Karpas-422 (cell line): ENCODE measurements at places on chromosomes 5 and 9.

GRCh38 chr9:33042473-33042872 is 17.4 kb downstream of the DNAJA1 start:
- H3K4me1 ChIP-seq, result peaks cover 21% of the 10 kb centered on the region
- no peak overlapping the region for H3K27ac ChIP-seq
- no peak for DNase-seq
- peaks cover 16% of the 10 kb centered on the region; the same call in 1 of the 2 replicates for H3K36me3 ChIP-seq

DNA sequence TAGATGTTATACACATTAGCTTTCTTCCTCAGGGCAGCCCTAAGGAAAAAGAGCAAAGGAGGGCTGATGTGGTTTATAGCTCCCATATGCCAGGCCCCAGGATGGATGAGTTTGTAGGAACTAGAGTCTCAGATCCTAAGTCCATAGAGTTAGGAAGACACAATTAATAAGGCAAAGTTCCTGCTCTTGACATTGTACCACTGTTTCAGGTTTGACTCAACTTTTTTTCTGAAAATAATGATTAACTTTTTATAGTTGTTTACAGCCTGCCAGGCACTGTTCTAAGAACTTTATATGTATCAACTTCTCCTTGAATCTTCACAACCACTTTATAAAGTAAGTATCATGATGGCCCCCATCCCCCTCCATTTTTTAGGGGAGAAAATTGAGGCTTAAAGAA is 339.5 kb downstream of the PDE4D start:
- H3K27ac ChIP-seq, result no peak overlapping the region
- no peak for DNase-seq
- no peak overlapping the region for H3K4me3 ChIP-seq
- H3K36me3 ChIP-seq, result no peaks in the 10 kb centered on the region
- H3K27me3 ChIP-seq, result no peaks in the 10 kb centered on the region
- no peaks in the 10 kb centered on the region for H3K4me1 ChIP-seq

DNA sequence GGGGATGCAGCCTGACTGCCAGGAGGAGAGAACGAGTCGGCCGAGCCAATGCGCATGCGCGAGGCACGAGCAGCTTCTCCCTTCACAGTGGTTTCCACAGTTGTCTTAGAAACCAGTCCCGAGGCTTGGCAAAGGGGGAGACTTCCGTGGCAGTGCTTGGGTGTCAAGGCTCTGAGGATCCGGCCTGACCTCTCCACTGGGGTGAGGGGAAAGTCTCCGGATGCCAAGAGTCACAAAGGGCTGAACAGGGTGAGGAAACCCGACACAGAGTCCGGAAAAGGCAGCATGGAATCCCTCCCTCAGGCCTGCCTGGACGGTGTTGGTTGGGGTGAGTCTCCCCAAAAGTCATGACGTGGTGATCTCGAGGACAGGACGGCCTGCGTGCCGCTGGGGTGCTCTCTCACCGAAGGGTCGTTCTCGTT is 475.5 kb downstream of the SPATA31A7 start:
- H3K36me3 ChIP-seq, result no peaks in the 10 kb centered on the region
- H3K27ac ChIP-seq, result no peak overlapping the region
- H3K4me1 ChIP-seq, result no peaks in the 10 kb centered on the region
- H3K27me3 ChIP-seq, result no peaks in the 10 kb centered on the region
- DNase-seq, result no peak
- H3K4me3 ChIP-seq, result no peak overlapping the region

GRCh38 chr9:19782005-19782404 is 6.8 kb downstream of the SLC24A2 start:
- no peaks in the 10 kb centered on the region for H3K27me3 ChIP-seq
- H3K4me3 ChIP-seq, result no peak overlapping the region
- no peaks in the 10 kb centered on the region for H3K36me3 ChIP-seq
- no peak overlapping the region for H3K27ac ChIP-seq

- peaks cover 31% of the 10 kb centered on the region for H3K36me3 ChIP-seq
- no peak overlapping the region for H3K27ac ChIP-seq
- DNase-seq, result no peak
- H3K27me3 ChIP-seq, result no peaks in the 10 kb centered on the region
- 0 out of 2 replicates have a peak, but pooled peaks cover 4% of the 10 kb centered on the region for H3K4me1 ChIP-seq
- no peak overlapping the region for H3K4me3 ChIP-seq
Observed at GRCh38 chr5:55363856-55364255, 56.1 kb downstream of the MTREX start.

GRCh38 chr5:44225231-44226160 is 163.7 kb downstream of the FGF10 start:
- no peaks in the 10 kb centered on the region for H3K27me3 ChIP-seq
- no peak overlapping the region for H3K4me3 ChIP-seq
- H3K36me3 ChIP-seq, result no peaks in the 10 kb centered on the region
- H3K4me1 ChIP-seq, result no peaks in the 10 kb centered on the region

- H3K27ac ChIP-seq, result no peak overlapping the region
- H3K4me3 ChIP-seq, result no peak overlapping the region
- no peaks in the 10 kb centered on the region for H3K27me3 ChIP-seq
- no peaks in the 10 kb centered on the region for H3K36me3 ChIP-seq
- no peak for DNase-seq
- no peaks in the 10 kb centered on the region for H3K4me1 ChIP-seq
Observed at GRCh38 chr5:128974567-128974966, 9.3 kb downstream of the SLC27A6 start.

GRCh38 chr5:15834596-15835245 is 334.7 kb downstream of the FBXL7 start:
- H3K4me3 ChIP-seq, result no peak overlapping the region
- H3K27me3 ChIP-seq, result no peaks in the 10 kb centered on the region
- no peaks in the 10 kb centered on the region; the same call in 1 of the 2 replicates for H3K36me3 ChIP-seq
- H3K4me1 ChIP-seq, result no peaks in the 10 kb centered on the region
- H3K27ac ChIP-seq, result no peak overlapping the region

GRCh38 chr5:35819668-35820067 is 37.0 kb upstream of the IL7R start:
- no peak overlapping the region for H3K27ac ChIP-seq
- no peaks in the 10 kb centered on the region for H3K4me1 ChIP-seq
- H3K36me3 ChIP-seq, result no peaks in the 10 kb centered on the region
- DNase-seq, result no peak
- no peak overlapping the region for H3K4me3 ChIP-seq

DNA sequence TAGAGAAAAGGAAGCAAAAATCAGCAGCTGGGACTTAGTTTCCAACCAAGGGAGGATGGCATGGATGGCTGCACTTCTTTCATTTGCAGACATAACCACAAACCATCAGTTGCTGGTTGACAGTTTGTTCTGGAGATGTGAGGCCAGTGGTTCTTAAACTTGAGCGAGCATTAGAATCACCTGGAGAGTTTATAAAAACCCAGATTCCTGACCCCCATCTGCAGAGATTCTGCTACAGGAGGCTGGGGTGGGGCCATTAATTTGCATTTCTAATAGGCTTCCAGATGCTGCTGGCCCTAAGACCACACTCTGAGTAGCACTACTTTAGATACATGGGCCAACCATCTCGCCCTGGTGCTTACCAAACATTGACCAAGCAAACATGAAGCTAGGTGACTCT is 60.8 kb downstream of the MARCHF3 start:
- no peak overlapping the region for H3K4me3 ChIP-seq
- no peaks in the 10 kb centered on the region; the same call in 1 of the 2 replicates for H3K4me1 ChIP-seq
- no peak for DNase-seq
- H3K27me3 ChIP-seq, result no peaks in the 10 kb centered on the region

DNA sequence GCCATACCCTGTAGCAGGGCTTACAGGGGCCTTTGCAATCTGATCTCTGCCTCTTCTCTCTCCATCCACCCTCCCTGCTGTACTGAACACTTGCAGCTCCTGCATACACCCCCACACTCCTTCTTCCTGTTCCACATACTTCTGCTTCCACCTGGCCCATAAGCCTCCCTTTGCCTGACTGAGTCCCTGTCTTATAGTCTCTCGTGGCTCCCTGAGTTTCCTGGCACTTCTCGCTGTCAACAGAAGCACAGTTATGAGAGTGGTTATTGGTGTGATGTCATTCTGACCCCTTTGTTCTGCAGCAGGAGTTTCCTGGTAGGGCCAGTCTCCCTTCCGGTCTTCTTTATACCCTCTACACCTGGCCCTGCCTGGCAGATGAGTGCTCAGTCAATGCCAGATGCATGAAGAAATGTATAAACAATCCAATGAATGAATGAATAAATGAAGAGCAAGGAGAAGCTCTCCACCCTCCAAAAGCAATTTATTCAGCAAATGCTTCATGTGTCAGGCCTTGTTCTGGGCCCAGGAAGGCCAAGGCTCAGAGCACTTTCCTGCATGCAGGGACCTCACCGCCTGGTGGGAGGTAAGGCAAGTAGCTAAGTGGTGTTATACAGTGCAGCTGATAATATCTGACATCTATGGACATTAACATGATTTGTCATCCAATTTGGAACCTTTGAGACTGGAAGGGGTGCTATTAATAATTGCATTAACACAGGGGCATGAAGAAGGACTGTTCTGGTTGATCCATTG is 20.5 kb upstream of the CSF1R start:
- no peak overlapping the region for H3K27ac ChIP-seq
- no peaks in the 10 kb centered on the region for H3K4me1 ChIP-seq

- no peak overlapping the region for H3K4me3 ChIP-seq
- no peaks in the 10 kb centered on the region for H3K4me1 ChIP-seq
- no peak for DNase-seq
- H3K36me3 ChIP-seq, result no peaks in the 10 kb centered on the region
- no peaks in the 10 kb centered on the region for H3K27me3 ChIP-seq
- no peak overlapping the region for H3K27ac ChIP-seq
Observed at GRCh38 chr5:115940080-115940810, 22.0 kb upstream of the LVRN start.

- H3K4me3 ChIP-seq, result peak overlapping the region; percentile 84
- H3K27me3 ChIP-seq, result no peaks in the 10 kb centered on the region
- peaks cover 76% of the 10 kb centered on the region for H3K4me1 ChIP-seq
- H3K36me3 ChIP-seq, result peaks cover 38% of the 10 kb centered on the region
- peak overlapping the region; percentile 100 for H3K27ac ChIP-seq
Observed at GRCh38 chr5:150409638-150410523, 2.8 kb downstream of the CD74 start.

- H3K4me3 ChIP-seq, result no peak overlapping the region
- DNase-seq, result no peak
- H3K4me1 ChIP-seq, result peaks cover 10% of the 10 kb centered on the region
- no peak overlapping the region for H3K27ac ChIP-seq
Observed at GRCh38 chr5:57028161-57028560, 76.2 kb upstream of the MIER3 start.

DNA sequence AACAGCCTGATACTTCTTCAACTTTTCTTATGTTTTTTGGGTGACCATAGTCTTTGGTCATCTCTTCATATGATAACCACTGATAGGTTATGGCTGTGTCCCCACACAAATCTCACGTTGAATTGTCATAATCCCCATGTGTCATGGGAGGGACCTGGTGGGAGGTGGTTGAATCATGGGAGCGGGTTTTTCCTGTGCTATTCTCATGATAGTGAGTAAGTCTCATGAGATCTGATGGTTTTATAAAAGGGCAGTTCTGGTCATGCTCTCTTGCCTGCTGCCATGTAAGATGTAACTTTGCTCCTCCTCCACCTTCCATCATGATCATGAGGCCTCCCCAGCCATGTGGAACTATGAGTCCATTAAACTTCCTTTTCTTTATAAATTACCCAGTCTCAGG is 8.7 kb downstream of the RHOBTB3 start:
- no peak overlapping the region for H3K4me3 ChIP-seq
- no peak overlapping the region for H3K27ac ChIP-seq
- H3K36me3 ChIP-seq, result no peaks in the 10 kb centered on the region

DNA sequence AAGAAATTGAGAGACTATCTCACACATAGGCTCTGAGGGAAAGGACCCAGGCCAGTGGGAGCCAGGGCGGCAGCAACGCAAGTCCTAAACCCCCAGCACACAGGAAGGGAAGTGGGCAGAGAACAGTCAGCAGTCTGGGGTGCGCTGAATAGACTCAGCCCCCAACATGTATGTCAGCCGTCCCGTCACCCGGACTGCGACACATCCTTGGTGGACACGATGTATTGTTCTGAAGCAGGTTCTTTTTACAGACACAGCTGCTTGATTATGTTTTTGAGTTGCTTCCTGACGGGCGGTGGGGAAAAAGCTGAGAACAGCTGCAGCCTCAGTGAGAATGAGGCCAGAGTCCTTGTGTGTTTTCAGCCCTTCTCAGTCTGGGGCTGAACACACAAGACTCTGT is 64.1 kb upstream of the CXCL14 start:
- H3K36me3 ChIP-seq, result no peaks in the 10 kb centered on the region
- DNase-seq, result no peak
- no peaks in the 10 kb centered on the region for H3K4me1 ChIP-seq
- no peak overlapping the region for H3K27ac ChIP-seq
